ENCODE measurements at places on chromosomes 5 and 9.
A peak's percentile ranks its signal among the peaks of the same experiment; 100 is the strongest.

GRCh38 chr5:143065185-143065965, 295.2 kb downstream of the ARHGAP26 start:
- DNase-seq: no peak

GRCh38 chr9:111005746-111006470, 32.4 kb downstream of the LPAR1 start:
- no peak for DNase-seq

DNA sequence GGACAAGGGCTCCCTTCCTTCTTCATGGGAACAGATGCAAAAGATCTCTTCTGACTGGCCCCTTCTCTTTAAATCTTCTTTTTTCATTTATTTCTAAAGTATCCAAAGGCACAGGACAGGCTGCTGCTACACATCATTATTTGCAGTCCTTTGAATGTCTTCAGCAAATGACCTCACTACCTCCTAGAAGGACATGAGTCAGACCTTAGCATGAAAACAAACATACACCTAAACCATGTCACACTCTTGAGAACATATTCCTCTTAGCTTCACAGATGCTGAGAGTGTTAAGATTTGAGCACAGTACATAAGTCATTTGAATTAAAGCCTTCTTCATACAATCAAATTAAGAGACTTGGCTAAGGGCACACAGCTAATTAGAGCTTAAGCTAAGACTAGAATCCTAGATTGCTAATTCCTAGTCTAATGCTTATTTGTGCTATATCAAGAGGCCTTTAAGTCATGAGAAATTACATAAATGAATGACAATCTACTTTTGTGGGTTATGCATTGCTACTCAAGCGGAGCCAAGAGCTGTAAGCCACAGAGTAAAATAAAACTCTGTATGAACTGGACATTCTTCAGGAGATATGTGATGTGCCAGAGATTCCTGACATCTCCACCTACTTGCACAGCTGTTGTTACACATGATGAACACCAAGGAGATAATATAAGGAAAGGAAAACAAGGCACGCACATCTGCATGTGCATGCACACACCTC, 109.1 kb upstream of the PTGER4 start:
- DNase-seq: no peak

- no peak for DNase-seq
Observed at GRCh38 chr5:84382363-84383295, 2.1 kb downstream of the EDIL3 start.

DNA sequence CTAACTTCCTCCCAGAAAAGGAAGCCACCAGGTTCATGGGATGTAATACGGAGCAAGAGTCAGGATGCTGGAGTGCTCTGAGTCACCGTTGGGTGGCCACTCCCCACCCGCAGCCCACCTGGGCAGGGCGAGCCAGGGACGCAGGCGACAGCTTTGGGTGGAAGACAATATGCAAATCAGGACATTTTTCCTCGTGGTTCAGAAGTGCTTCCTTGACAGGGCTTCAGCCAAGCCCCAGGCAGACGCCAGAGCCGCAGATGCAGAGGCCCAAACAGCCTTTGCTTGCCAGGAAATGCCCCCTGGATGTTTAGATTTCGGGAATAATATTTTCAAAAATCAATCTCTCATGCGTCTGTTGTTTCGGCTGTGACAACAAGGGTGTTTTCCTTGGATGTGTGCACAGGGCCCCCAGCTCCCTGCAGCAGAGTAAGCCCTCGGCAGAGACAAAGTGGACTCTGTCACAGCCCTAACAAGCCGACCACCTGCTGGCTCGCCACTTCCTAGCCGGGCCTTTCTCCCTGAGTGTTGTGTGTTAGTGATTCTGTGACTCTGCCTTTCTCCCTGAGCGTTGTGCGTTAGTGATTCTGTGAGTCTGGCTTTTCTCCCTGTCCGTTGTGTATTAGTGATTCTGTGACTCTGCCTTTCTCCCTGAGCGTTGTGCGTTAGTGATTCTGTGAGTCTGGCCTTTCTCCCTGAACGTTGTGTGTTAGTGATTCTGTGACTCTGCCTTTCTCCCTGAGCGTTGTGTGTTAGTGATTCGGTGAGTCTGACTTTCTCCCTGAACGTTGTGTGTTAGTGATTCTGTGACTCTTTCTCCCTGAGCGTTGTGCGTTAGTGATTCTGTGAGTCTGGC, 11.8 kb upstream of the SLC9A3 start:
- DNase-seq: no peak

DNA sequence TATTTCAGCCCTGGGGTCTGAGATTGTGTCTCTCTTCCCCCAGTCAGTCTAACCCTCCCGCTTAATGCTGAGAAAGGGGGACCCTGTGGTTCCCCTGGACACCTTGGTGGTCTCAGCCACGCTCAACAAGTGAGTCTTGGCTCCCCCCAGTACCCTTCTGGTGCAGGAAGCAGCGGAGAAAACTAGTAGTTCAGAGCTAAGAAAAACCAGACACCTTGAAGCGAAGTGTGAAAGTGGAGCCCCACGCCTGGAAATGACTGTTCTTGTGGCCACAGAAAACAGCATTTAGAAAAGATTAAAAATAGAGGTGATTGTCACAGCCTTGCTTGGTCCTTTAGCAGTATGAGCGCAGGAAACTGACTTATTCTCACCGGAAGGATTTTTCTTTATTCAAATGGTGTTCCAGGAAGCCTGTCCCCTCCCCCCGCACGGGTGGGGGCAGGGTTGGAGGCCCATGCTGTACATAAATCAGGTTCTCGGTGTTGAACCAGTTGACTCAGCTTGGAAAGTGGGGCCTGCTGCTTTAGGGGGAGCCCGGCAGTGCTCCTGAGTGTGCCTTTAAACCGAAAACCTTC, 8.1 kb downstream of the ARPC5L start:
- peak; percentile 77 for DNase-seq

DNA sequence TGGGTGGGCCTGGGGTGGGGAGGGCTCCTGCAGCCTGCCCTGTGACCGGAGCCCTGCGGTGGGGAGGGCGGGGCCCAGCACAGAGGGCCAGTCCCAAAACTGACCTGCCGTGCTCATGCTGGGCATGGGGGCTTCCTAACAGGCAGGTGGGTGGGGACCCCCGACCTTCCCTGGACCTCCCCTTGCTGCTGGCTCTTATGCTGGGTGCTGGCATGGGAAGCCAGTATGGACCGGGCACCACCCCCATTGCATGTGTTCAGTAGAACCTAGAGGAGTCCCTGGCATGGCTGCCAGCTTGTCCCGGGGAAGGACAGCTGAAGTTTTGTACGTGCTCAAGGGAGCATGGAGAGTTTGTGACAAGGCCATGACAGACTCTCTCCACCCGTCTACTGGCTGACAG, 37.1 kb downstream of the WNK2 start:
- no peak for DNase-seq

DNA sequence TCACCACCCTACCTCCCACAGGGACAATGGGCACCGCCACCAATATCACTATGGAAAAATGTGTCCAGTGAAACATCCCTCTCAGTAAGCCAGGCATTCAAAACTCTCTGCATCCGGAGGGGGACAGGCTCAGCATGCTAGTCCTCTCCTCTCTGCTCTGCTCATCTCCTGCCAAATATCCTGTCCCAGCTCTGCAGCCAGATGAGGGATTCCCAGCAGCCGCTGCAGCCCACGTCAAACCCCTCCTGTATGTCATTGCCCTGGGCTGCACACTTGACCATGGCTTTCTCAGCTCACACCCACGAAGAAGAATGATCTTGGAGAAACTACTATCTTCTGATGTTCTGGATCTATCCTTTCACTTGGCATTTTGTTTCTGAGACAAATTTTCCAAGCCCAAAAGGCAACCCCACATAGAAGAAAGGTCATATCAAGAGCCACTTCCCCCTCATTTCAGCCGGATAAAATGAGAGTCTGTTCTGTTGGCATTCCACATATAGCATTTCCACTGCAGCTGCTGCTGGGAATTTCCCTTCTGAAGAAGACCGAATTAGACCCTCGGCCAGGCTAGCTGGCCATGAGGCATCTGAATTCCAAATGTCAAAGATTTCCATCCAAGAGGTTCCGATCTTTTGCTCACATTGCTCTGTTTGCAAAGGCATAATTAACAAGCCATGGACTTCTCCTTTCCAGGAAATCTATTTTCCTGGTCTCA, 338.0 kb downstream of the ACTL7B start:
- DNase-seq: no peak

GRCh38 chr5:171367424-171368370, 20.0 kb upstream of the NPM1 start:
- DNase-seq: no peak

DNA sequence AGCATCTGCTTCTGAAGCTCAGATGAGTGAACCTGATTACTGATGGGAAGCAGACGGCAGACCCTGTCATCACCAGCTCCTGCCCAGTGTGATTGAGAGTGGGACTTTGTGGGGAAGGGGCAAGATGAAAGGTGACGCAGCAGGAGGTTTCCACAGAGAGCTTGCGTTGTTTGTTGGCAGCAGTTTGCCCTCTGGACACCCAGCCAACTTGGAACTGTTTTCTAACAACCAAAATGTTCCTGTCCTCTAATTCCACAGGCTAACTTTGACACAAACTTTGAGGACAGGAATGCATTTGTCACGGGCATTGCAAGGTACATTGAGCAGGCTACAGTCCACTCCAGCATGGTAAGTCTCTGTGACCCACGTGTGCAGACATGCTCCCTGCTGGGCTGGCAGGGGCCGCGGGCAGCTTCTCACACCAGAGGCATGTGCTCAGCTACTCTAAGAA, 20.9 kb downstream of the CYFIP2 start:
- DNase-seq: no peak

DNA sequence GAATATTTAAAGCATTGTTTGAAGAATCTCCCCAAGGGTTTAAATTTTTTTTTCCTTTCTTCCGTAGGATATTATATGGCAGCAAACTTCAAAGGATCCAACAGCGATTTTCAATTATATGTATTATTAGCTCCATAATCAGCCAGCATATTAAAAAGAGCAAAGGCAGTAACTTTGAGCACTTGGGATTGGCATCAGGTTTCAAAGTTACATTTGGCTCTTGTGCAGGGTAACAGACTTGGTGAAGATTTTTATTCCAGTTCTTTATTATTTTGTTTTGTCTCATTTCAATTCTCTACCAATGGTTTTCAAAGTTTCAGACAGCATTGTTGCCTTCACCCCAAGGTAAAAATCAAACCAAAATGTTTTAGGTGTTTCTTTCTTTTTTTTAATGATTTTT, 116.7 kb upstream of the ZNF366 start:
- no peak for DNase-seq

DNA sequence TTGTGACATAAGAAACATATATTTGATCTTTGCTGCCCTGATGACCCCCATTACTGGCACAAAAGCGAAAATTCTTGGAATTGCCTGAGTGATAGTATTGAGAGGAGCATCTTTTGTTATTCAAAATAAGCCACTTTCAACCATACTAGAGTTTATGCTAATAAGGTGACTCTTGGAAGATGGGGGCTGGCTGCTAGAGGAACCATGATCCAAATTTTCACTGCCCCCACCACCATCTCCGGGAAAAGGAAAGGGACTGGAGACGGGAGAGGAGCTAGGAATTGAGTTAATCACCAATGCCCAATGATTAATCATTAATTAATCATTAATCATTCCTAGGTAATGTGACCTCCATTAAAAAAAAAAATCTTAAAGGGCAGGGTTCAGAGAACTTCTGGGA, 25.6 kb downstream of the FBXW11 start:
- no peak for DNase-seq

DNA sequence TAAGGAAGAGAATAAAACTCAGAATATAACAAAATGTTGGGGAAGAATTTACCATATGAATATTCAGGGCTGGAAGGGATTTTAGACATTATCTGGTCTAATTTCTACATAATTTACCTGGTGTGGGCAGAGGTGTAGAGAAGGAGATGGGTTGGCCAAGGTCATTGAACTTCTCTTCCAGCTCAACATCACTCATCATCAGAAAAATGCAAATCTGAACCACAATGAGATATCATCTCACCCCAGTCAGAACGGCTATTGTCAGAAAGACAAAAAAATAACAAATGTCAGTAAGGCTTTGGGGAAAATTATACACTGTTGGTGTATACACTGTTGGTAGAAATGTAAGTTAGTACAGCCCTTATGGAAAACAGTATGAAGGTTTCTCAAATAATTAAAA, 121.7 kb downstream of the PTTG1 start:
- DNase-seq: no peak

GRCh38 chr9:76603448-76603895, 144.5 kb downstream of the GCNT1 start:
- DNase-seq: no peak
